Neural crest cell (in vitro differentiated cells): ENCODE measurements at places on chromosomes 12 and 14.
A peak's percentile ranks its signal among the peaks of the same experiment; 100 is the strongest.

GRCh38 chr12:99271071-99271470, 376.5 kb upstream of the GARIN6 start:
- no peak for DNase-seq

GRCh38 chr12:85823436-85824180, 12.6 kb downstream of the RASSF9 start:
- DNase-seq, result no peak

DNA sequence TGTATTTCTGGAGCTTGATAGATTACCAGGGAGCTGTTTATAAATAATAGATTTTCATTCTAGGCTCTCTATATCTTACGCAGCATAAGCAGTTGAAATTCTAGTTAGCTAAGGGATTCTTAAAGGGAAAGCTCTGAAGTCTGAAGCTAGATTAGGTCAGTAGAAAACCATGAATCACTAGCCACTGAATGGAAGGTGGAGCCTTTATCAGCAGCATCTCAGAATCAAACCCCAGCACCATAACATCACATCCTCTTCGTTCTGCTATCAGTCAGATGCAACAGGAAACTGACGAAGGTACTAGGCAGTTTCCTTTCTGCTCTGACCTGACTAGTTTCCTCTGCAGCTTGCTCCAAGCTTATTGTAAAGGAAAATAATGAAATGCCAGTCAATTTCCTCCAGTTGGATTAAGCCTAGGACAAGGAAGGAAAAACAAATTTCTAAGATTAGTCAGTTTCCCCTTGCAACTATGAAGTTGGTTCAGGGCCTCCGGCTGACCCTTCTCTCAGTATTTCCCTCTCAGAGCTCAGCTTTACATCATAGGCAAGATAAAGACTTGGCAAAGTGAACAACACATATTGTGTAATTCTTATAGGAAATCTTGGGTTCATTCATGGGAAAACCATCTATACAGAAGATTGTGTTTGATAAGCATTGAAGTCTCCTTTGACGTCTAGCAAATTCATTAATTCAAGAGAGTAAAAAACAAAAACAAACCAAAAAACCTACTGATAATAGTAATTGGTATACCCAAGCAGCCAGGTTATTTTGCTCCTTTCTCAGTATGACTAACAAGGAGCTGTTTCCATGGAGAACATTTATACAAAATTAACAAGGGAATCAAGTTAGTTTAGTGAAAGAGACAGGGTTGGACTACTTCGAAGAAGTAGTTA, 43.4 kb upstream of the CFAP54 start:
- DNase-seq, result no peak

DNA sequence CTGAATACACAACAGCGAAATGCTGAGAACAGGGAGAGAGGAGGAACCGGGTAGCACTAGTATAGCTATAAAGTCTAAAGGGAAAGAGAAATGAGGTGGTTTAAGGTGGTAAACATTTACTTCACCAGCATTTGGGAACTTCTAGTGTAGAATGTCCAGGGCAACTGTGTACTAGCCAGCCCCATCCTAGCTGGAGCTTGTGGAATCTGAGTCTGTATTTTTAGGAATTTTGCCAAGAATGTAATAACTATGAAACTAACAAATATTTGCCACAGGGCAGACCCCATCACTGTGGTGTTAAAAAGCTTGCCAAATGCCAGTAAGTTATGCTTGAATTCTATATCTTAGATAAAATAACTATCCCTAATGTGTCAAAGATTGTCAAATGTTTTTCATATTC, 398.9 kb upstream of the MIS18BP1 start:
- no peak for DNase-seq

GRCh38 chr12:106315523-106315922, 13.0 kb downstream of the TCP11L2 start:
- DNase-seq, result no peak

GRCh38 chr14:58792416-58792815, 154.7 kb downstream of the DACT1 start:
- DNase-seq, result no peak

DNA sequence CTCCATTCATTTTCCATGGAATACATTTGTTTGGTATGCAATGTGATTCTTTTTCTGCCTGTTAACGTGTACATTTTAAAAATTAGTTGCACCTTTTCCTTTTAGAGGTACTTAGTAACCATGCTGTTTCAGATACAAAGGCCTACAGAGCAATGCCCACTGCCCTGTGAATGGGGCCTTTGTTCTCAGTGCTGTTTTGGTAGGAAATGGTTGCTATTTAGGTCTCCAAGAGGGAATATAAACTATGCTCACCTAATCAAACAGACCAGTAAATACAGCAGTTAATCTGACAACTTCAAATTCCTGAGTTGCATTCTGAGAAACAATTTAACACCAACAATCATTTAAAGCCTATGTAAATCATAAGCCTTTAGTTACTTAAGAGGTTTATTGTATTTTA, 188.7 kb downstream of the BCAT1 start:
- DNase-seq, result no peak

DNA sequence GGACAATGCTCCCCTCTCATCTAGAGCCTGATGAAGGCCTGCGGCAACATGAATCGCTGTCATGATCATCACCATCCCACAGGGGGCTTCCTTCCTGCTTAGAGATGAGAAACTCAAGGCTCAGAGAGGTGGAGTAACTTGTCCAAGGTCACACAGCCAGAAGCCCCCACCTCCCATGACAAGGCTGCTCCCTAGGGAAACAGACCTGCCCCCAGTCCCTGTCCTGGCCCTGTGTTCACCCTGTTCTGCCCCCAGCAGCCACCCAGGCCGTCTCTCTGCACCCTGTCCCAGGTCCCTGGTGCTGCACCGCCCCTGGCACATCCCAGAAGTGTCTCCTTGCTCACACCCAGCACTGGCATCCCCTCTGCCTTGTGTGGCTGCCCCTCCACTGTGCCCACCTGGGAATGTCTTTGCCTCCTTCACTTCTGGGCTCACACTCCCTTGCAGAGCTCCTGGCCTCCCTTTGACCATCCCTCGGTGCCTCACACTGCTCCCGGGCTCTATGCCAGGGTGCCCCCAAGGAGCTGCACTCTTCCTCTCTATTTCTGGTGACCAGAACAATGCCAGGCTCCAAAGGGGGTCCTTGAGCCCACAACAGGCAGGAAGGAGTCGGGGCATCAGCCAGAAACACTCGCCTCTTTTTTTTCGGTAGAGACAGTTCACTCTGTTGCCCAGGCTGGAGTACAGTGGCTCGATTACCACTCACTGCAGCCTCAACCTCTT, 70.5 kb downstream of the BCL11B start:
- DNase-seq, result no peak

GRCh38 chr14:105486974-105487448, 325 bp downstream of the CRIP1 start:
- DNase-seq, result no peak

DNA sequence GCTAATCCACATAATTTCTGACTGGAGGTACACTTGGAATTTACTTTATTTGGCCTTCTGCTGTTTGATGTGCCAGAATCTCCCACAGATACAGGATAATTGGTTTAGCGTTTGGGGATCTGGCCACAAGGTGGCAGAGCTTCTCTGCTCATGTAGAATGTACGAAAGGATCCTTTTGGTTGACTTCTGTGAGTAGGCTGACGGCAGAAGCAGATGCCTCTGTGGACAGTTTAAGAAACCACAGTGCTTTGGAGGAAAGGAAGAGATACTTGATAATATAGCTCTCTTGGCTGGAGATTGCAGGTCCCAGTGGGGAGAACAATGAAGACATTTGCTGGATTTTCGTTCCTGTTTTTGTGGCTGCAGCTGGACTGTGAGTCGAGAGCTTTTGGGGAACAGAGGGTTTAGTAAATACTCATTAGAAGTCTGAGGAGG, 75.3 kb upstream of the OR4E1 start:
- DNase-seq, result peak; percentile 45

GRCh38 chr14:55938249-55938791, 179.9 kb upstream of the PELI2 start:
- DNase-seq, result no peak

DNA sequence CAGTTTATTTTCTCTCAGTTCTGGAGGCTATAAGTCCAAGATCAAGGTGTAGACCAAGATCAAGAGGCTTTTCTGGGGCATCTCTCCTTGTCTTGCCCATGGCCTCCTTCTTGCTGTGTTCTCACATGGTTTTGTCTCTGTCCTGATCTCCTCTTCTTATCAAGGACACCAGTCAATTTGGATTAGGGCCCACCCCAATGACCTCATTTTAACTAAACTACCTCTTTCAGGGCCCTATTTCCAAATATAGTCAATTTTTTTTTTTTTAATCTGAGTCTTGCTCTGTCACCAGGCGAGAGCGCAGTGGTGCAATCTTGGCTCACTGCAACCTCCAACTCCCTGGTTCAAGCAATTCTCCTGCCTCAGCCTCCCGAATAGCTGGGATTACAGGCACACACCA, 50.8 kb downstream of the TSHR start:
- DNase-seq, result no peak

DNA sequence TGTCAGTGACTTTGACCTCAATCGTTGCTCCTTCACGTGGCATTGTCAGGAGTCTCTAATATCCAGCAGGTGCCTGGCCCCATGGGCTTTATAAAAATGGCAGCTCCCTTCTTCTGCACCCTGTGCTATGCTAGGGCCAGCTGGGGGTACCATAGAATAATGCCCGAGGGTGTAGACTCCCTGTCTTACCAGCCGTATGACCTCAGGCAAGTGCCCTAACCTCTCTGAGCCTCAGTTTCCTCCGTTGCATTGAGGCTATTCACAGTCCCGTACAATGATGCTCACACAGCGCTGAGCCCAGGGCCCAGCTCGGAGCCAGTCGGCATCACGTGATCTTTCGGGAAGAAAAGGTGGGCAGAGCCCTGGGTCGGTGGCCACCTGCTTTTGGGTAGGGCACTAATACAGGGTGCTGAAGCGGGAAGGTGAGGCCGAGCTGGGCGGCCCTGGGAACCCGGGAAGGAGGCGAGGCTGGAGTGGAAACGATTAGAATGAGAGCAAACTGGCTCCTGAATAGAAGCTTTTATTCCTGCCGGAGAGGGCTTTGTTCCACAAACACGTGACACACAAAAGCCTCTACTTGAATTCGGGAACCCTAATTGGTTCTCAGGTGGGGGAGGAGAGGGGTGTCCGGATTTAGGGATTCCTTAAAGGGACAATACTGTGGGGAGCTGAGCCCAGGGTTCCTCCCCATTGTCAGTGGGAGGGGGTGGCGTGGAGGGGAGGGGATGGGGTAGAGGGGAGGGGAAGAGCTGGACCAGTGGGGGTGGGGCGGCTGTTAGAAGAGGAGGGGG, 19.9 kb upstream of the MSI1 start:
- DNase-seq, result peak; percentile 56

- no peak for DNase-seq
These were observed 11.6 kb downstream of the KRT7 start for GRCh38 chr12:52244615-52244994.

DNA sequence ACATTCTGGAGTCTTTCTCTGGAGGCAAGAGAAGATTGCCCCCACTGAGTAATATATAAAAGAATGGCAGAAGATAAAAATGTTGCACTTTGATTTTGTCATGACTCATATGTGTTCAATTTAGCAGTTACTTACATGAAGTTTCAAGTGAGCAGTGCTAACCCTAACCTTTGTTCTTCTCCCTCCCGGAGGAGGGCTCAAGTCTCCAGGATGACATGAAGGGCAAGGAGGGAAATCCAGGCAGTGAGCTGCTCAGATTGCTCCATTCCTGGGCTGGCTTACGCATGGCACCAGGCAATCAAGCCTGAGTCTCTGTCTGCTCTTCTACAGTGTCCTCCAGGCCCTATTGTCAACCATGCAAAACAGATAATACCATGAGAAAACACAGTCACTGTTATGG, 322.3 kb downstream of the DUSP6 start:
- no peak for DNase-seq

DNA sequence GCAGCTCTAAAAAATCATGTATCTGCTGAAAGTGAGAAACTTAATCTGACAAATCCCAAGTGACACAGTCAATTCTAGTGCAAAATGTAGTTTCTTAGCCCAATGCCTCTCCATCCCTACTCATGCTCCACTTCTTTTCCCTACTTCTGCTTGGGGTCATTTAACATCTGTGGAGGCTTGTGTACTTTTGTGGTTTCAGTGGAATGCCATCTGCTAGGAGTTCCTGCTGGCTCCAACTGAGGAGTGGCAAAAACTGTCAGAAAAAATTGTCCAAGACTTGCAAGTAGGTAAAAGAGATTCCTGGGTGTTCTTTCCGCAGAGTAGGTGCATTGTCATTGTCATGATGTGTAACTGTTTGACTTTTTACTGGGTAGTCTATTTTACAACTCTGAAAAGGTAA, 12.5 kb upstream of the AVPR1A start:
- no peak for DNase-seq

DNA sequence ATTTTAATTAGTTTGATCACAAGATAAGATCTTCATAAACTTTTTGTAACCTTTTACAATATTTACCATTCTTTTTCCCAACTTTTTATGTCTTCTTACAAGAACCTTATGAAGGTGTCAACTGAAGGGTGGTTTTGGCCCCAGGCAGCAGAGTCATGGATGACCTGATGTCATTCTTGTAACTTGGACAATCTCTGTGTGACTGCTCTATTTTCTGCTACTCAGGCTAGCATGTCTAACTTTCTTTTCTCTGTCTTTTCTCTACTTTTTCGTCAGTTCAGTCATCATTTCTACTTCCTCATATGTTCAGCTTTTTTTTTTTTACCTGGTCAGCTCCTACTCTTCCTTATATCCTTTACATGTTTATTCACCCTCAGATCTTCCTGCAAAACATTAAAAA, 150.7 kb upstream of the PTPRQ start:
- DNase-seq, result no peak

DNA sequence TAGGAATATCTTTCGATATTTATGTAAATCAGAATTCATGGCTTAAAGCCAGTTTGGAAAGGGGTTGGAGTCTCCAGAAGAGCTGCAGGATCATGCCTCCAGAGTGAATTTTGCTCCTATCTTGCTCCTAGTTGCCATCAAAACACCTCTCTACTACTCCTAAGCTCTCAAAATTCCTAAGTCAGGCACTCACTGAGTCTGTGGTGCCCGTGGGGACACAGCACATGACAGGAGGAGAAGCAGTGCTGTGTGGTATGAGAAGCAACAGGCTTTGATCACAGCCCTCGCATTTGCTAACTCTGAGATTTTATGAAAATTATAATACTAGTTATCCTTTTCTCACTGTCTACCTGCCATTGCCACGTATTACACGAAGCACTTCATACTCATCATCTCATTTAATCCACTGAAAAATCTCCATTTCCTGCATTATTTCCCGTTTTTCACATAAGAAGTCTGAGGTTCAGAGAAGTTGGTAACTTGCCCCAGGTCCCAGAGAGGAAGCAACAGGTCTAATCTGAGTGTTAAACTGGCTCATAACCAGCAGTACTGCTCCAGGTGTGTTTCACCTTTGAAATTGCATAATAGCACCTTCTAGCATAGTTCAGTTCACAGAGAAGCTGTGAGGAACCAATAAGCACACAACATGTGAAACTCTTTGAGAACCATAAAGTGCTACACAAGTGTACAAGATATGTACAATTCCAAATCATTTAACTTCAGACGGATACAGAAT, 33.1 kb upstream of the SLC35F4 start:
- DNase-seq, result no peak

- DNase-seq, result no peak
These were observed 15.3 kb downstream of the PELI2 start for GRCh38 chr14:56133547-56133946.

- no peak for DNase-seq
These were observed 78.7 kb downstream of the TXNDC16 start for GRCh38 chr14:52473557-52473956.

GRCh38 chr14:68978172-68978911, 760 bp downstream of the ACTN1 start:
- peak; percentile 58 for DNase-seq
